HCEC 1CT (cell line): ENCODE measurements at places on chromosomes 3 and 15.

GRCh38 chr15:85872125-85872524, 77.4 kb upstream of the KLHL25 start:
- no peak for DNase-seq

- peak; percentile 44 for DNase-seq
Measured at GRCh38 chr3:167380004-167380689, at the start of gene ZBBX. Gene ZBBX, minus strand, starts transcription at chr3:167380297. Its CDS starts 7,396 bp downstream, at chr3:167372901.

DNA sequence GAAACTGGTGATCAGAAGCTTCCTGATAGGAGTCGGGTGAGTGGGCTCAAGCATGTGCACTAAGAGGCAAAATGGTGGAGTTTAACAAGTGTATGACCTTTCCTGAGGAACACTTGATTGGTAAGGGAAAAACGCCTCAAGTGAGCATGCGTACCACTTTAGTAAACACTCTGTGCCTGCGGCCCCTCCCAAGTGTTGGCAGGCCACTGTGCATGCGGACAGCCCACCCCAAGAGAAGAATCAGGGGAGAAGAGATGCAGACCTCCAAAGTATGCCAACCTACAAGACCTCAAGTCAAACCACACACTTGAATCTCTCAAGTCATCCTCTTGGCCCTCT, 122.3 kb downstream of the CTNNB1 start:
- no peak for DNase-seq

DNA sequence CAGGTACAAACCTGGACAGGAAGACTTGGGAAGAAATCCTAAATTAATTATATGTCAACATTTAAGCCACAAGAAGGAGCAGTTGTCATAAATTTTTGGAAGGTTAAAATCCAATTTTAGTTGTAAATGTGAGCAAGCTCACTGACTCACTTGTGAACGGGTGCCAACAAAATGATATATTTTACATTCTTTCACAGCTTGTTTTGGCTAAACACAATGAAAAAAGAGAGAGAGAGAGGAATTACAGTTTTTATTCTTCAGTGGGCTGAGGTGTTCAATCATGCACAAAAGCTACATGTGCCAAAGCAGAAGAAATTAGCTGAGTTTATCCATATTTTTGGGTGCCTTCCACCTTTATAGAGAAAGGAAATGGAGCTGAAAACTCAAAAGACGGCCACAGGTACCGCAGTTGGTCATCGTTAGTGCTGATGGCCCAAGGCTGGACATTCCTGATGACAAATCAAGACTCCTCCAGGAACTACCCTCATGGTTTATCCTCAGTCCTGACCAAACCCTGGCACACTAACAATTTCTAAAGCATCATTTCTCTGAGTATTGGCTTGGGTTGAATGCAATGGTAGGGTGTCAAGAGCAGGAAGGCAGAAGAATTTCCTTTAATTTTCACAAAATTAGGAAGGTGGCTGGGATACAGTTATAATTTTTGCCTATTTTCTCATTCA, 37.6 kb upstream of the WNT5A start:
- DNase-seq: peak; percentile 61

GRCh38 chr3:63097396-63097795, 180.7 kb upstream of the SYNPR start:
- DNase-seq: no peak

DNA sequence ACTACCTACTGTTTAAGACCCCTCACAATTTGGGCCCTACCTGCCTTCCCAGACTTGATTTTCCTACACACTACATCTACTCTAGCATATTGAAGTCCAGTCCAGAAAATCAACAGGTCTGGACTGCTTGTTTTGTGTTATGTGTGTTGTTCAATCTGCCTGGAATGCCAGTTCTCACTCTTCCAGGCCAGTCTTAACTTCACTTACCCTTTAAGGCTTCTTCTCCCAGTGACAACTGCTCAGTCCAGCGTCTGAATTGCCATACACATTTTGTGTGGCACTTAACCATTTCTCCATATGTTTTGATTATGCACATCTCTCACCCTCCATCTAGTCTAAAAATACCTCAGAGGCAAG, 1.1 kb downstream of the TICRR start:
- no peak for DNase-seq

GRCh38 chr3:142053835-142054234, 95.5 kb downstream of the TFDP2 start:
- DNase-seq: peak; percentile 3

DNA sequence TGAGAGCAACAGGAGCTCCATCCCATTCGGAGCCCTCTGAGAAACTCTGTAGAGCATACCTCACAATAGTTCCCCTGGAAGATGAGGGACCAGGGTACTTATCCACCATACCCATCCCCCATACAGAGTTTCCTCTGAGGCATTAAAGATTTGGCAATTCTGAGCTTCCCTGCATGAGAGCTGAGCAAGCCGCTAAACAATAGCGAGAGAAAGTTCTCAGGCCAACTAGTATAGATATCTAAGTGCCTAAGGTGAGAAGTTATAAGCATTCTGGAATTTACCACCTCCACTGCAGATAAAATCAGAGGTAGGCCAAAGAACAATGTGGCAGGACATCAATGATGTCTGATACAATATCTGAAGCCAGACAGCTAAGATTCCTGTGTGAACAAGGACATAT, 129.1 kb upstream of the MBNL1 start:
- DNase-seq: no peak

GRCh38 chr15:29740692-29741311, 81.5 kb downstream of the TJP1 start:
- DNase-seq: no peak
